Stimulated activated CD8-positive, alpha-beta memory T cell treated with anti-CD3 and anti-CD28 coated beads, Interleukin-7, amount 100 ng/mL, for 1 hour (primary cell): ENCODE measurements at places on chromosomes 12 and 14.

- DNase-seq = no peak
These were observed 621.2 kb upstream of the FBXO33 start for GRCh38 chr14:40053416-40053815.

DNA sequence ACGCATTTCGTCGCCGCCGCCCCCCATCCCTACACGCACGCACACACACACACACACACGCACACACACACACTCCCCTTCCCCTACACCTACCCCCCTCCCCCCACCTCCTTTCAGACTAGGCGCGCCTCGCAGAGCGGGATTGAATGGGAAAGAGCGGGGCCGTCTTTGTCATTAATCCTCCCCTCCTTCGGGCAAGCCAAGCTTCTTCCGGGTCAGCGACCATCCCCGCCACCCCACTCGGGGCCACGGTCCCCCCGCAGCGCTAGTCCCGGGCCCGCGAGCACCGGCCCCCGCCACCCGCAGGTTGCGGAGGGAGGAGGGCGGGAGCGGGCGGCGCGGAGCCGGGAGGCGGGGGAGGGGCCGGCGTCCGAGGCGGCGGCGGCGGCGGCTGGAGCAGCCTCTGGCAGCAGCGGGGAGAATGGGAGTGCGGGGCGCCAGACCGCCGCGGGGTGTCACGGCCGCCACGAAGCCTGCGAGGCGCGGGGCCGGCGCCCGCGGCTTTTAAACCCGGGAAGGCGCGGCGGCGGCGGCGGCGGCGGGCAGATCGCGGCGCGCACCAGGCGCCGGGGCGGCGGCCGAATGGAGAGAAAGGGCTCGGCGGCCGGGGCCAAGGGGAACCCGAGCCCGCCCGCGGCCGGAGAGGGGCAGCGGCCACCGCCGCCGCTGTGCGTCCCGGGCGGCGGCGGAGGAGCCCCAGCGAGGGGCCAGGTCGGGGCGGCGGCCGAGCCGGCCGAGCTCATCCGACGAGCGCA lies at the start of gene TTC9:
Gene TTC9 (plus strand): TSS at position 369 of the 755 bp plus-strand sequence. CDS start 214 bp downstream, at position 583.
- DNase-seq = no peak

- DNase-seq = no peak
These were observed 3.0 kb downstream of the NTF3 start for GRCh38 chr12:5434647-5435560.

GRCh38 chr12:110545812-110546211 lies 37.3 kb downstream of the PPTC7 start:
- no peak for DNase-seq

- DNase-seq = no peak
These were observed 3.1 kb upstream of the CDCA4 start for GRCh38 chr14:105023791-105024480.

DNA sequence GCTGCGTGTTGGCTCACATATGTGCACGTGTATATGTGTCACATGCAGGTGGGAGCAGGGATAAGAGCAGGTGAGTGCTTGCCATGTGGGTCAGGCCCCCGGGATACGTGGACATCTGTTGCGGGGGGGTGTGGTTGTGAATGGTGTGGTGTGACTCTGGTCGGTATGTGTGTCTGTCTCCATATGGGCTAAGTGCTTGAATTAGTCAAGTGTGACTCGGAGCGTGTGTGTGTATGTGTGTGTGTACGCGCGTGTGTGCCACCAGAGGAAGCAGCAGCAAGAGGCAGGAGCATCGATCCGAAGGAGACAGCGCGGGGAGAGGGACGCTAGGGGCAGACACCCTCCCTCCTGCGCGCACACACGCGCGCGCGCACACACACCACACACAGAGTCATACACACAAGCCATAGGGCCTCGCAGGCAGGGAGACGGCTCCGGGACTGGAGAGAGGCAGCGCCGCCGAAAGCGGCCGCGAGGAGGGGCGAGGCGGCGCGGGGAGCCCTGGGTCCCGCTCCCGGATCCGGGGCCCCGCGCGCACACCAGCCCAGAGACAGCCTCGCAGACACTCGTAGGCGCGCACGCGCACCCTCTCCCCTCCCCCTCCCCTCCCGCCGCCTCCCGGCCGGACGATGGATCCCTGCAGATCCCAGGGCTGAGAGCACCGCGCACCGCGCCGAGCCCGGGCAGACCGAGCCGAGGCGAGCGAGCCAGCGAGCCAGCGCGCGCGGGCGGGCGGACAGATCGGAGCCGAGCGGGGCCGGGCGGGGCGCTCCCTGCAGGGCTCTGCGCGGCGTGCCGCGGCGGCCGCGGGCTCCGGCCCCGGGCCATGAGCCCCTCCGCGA lies at the start of gene ASIC1:
Gene ASIC1 (plus strand): TSS at position 597 of the 842 bp plus-strand sequence. CDS start 1,171 bp downstream, outside the sequence.
- no peak for DNase-seq

DNA sequence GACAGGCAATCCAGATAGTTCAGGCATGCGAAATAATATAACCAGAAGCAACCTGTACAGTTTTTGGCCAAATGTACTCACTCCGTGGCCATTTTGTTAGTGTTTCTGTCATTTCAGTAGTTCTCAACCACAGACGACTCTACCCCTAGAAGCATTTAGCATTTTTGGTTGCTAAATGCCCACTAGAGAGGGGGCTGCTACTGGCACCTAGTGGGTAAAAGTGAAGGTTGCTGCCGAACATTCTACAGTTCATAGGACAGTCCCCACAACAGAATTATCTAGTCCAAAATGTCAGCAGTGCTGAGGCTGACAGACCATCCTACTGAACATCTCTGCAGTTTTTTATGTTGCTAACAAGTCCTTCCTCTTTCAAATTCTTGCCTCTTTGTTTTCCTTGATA lies 107.4 kb downstream of the TSHR start:
- DNase-seq = no peak

GRCh38 chr12:47094804-47095203 lies 15.0 kb upstream of the AMIGO2 start:
- no peak for DNase-seq

DNA sequence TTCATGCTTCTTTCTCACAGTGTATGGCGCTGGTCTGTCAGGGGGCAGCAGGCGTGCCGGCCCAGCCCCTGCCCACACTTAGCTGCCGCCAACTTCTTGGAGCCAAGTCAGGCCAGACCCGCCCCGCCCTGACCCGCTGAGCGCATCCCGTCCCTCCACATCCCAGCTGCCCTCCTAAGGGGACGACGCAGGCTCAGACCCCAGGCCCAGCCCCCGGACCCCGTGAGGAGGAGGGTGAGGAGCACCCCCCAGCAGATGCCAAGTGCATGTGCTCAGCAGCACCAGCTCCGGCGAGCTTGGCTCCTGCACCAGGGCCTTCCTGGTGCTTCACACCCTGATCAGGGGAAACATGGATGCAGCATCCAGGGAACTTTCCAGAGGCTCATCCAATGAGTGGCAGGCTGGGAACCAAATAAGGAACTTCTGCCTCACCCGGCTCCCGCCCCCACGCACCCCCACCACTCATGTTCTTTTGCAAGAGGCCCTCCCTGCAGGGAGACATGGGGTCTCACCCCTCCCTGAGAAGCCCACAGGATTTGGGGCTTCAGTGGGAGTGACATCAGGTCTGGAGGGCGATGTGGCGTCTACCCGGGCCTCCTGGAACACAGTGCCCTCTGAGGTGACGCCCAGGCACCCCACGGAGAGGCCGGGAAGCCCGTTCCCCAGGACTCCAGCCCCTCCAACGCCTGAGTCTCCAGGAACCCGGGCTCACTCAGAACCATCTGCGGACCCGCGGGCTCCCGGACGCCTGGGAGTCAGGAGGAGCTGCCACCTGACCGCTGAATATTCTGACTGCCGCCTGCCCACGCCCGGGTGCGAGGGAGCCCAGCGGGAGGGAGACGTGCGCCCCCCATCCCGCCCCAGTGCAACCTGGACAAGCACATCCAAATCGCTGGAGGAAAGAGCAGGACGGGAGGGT lies 70.0 kb upstream of the GALNT9 start:
- no peak for DNase-seq

GRCh38 chr14:92472860-92473259 lies 40.7 kb upstream of the RIN3 start:
- DNase-seq = no peak

GRCh38 chr12:49954863-49955830 lies 4.6 kb downstream of the AQP2 start:
- no peak for DNase-seq

DNA sequence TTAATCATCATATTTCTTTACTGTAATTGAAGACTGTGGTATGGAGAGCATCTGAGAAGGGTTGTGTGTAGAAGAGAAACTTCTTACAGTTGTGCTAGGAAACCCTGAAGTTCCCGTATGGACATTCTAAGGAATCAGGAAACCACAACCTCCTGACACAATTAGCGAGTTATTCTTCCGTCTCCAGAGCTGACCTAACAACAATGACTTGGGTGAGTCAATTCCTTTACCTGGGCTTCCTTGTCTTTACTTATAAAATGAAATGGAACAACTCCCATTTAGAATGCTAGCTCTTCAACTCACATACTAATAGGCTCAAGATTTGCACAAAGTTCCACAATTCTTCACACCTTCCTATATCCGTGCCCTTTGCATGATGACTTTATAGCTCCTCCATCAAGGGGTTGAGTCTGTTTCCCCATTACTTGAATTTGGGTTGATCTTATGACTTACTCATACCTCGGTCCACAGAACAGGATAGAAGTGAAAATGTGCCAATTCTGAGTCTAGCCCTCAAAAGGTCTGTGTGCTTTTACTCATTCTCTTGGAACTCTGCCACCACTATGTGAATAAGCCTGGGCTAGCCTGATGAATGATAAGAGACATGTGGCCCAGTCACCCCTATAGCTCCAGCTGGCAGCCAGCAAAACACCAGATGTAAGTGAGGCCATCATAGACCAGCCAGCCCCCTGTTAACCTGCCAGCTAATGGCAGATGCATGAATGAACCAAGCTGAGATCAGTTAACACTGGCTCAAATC lies 459.4 kb downstream of the ETNK1 start:
- DNase-seq = no peak

DNA sequence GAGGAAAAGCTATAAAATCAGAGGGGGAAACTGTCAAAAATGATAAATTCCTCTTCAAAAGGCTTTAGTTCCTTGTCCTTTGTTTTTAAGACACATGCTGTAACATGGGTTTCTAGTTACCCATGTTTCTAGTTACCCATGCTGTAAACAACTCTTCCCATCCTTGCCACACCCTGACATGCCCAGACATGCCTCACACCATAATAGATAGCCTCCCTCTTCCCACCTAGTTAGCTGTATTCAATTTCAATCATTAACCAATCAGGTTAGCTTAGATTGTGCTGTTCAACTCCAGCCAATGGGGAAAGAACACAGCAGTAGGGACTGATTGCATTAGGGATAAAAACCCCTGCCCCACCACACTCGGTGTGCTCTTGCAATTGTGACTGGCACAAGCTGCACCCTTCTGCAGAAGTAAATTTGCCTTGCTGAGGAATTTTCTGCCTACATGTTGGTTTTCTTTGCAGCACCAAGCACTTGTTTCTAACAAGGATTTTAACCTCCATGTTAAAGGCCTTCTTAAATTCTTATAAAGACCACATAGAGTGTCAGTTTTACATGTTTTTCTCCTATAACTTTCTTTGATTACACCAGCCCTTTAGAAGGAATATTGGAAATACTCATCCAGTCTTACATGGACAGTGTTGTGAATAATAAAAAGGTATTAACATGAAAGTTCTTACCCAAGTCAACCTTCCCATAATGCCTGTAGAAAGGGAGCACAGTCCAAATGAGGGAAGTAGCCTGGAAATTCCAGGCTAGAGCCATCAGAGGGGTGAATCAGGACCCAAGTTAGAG lies 32.5 kb upstream of the LALBA start:
- no peak for DNase-seq

GRCh38 chr12:131915000-131915689 lies 13.9 kb upstream of the PUS1 start:
- no peak for DNase-seq

DNA sequence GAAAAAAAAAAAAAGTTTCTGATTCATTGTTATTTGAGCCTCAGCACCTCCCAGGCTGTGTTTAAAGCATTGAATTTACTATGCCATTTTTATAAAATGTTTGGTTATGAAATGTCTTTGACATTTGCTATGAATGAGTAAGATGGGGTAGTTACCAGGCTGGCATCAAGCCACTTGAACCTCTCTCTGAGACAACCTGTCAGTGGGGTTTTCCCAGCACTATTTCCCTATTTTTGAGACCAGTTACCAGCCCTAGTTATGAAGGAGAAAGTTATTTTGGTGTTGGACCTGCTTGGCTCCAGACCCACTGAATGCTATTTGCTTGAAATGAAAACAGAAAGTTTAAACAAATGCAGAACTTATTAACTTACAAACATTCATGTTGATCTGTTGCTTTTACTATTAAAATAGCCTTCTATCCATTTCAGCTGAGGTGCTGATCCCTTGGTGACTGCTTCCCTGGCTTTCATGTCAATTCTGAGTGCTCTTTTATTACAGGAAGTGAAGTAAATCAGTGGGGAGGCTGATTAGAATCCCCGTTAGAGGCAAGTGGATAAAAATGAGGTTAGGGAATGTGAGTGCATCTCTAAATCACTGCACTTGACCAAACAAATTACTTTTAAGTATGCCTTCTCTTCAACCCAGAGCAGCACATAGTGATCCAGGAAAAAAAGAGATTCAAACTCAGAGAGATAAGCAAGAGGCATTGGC lies 37.8 kb downstream of the LLPH start:
- DNase-seq = no peak

- DNase-seq = no peak
These were observed 38.1 kb downstream of the GCH1 start for GRCh38 chr14:54864526-54864925.

DNA sequence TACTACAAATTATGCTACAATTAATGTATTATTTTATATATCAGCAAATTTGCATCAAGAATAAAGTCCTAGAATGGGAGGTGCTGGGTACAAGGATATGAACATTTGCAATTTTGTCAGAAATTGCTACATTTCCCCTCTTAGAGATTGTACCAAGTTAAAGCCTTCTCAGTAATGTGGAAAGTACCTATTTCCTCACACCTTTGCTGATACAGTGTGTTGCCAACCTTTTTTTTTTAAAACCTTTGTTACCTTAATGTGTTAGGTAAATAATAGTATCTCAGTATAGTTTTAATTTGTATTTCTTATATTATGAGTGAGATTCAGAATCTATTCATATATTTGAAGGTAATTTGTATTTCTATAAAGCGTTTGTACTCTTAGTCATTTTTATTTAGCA lies 95.4 kb upstream of the HIF1A start:
- no peak for DNase-seq

- DNase-seq = no peak
These were observed 689.4 kb downstream of the MED13L start for GRCh38 chr12:115588131-115588530.

DNA sequence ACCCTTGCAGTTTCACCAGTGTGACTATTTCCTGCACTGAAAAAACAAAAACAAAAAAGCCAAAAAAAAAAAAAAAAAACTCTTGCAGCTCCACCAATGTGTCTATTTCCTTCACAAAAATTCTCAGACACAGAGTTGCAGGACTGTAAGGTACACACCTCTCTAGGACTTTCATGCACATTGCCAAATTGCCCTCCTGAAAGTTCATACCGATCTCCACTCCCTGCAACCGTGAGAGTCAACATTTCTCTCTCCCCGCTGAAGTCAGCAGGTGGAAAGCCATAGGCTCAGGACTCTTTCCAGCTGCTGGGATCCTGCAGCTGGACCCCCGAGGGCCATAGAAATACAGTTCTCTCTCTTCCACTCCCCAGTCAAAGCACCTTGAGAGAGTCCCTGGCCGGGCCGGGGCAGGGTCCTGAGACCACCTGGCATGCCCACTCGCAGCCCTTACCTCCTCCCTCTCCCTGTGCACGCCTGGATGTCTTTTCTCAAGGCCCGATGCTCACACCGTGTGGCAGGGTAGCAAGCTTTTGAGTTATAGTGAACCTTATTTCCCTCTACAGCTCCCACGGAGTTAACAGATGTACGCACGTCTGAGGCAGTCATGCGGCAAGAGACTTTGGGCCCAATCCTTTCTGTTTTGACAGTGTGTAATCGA lies 23.6 kb downstream of the MMAB start:
- DNase-seq = no peak
